ENCODE measurements at places on chromosomes 7 and 10. TPM values are rescaled to one million over a fixed set of nuclear protein-coding genes. Genes with fewer than 3 reads are reported as not detected.

MMP21 gene
- total RNA-seq: not detected

SLC26A4 gene
- total RNA-seq: not detected

POU6F2 gene
- 7.2 TPM for total RNA-seq

BICC1 gene
- total RNA-seq: 2.2 TPM

MUC3A gene
- total RNA-seq: 16.3 TPM

NXPH1 gene
- 5.2 TPM for total RNA-seq

NEUROD6 gene
- total RNA-seq: not detected

STEAP4 gene
- total RNA-seq: not detected

PHYHIPL gene
- 2.1 TPM for total RNA-seq

CYP3A7 gene
- not detected for total RNA-seq

STOX1 gene
- total RNA-seq: 2.7 TPM

CDH23 gene
- 4.3 TPM for total RNA-seq

CTTNBP2 gene
- total RNA-seq: 26.8 TPM

IDI2 gene
- total RNA-seq: not detected

CRPPA gene
- total RNA-seq: 0.45 TPM

ICA1 gene
- total RNA-seq: 45.2 TPM

EPDR1 gene
- total RNA-seq: 13.8 TPM

CTNNA3 gene
- 0.50 TPM for total RNA-seq

PGAM1 gene
- 870 TPM for total RNA-seq

PRRT4 gene
- 0.56 TPM for total RNA-seq

GPC2 gene
- 48.8 TPM for total RNA-seq

TRIL gene
- 5.1 TPM for total RNA-seq

CHRM2 gene
- 0.35 TPM for total RNA-seq

EVX1 gene
- total RNA-seq: not detected

MSMB gene
- not detected for total RNA-seq

CUBN gene
- 1.8 TPM for total RNA-seq

NRP1 gene
- 3.5 TPM for total RNA-seq

SNCG gene
- 4.0 TPM for total RNA-seq
